ENCODE measurements at places on chromosomes 2 and 18. TPM values are rescaled to one million over a fixed set of nuclear protein-coding genes. Genes with fewer than 3 reads are reported as not detected.

Gene PROKR1
- 0.05 TPM for total RNA-seq

Gene FKBP7
- 30.4 TPM for total RNA-seq

Gene CDK5R2
- total RNA-seq: not detected

GRCh38 chr2:178521304-178522150 lies 41.3 kb downstream of the PLEKHA3 start:
- DNase-seq: no peak

- DNase-seq: no peak
These were observed 676 bp upstream of the AGPS start for GRCh38 chr2:177391822-177392372.

DNA sequence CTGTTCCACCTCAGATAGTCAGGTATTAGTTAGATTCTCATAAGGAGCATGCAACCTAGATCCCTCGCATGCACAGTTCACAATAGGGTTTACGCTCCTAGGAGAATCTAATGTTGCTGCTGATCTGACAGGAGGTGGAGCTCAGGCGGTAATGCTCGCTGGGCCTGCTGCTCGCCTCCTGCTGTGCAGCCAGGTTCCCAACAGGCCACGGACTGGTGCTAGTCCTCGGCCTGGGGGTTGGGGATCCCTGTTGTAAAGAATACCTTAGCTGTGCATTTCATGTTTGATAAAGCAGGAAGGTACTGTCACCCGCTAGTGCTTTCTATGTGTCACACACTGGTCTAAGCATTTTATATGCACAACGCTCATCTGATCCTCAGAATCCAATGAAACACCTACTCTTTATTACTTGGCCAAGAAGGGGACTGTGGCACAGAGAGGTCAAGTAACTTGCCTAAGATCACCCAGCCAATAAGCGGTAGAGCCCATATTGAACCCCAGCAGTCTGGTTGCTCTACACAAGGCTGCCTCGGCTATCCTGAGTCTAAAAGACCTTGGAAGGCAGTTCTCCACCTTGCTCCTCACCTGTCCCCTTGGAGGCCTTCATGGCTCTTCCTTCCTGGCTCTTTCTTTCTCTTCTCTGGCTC lies 35.8 kb downstream of the SLC4A3 start:
- DNase-seq: no peak

DNA sequence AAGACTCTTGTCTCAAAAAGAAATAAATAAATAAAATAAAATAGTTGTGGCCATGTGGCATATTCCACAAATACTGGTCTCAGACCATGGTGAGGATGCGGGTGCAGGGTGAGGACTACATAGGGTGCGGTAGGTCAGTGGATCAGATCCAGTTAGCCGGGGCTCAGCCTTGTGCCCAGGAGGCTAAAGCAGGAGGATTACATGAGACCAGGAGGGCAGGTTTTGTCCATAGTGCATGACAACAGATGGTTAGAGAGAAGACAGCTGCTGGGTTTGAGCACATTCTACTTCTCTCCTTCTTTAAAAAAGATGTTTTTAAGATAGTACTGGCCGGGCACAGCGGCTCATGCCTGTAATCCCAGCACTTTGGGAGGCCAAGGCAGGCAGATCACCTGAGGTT lies 12.8 kb upstream of the PSD4 start:
- peak; percentile 48 for DNase-seq

GRCh38 chr2:238728330-238729260 lies 119.3 kb upstream of the TWIST2 start:
- DNase-seq: no peak

GRCh38 chr2:240926516-240927389 lies 20.6 kb downstream of the CROCC2 start:
- DNase-seq: peak; percentile 83

- no peak for DNase-seq
These were observed 357.1 kb upstream of the TNP1 start for GRCh38 chr2:217216982-217217381.

All from posterior vena cava (tissue), 2 donors.